ENCODE measurements at places on chromosomes 2 and 18.

DNA sequence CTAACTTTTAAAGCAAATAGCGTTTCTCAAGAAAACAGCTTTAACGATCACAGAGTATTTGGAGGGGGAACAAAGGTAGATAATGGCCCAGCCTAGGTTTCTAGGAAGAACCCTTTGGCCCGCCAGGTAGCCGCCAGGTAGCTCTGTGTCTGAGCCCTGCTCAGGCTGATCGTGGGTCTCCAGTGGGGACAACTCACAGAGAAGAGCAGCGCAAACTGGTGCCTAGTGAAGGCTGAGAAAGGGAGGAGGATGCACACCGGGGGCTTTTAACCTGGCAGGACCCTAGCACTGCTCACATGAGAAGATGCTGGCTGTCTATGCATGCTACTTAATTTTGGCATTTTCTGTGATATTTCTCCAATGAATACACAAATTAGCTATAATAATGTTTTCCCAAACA is 5.8 kb downstream of the NGEF start:
- DNase-seq = no peak

- DNase-seq = no peak
These were observed 214.1 kb upstream of the COPS8 start for GRCh38 chr2:236871500-236872001.

GRCh38 chr2:128450211-128451024 is 131.8 kb upstream of the HS6ST1 start:
- no peak for DNase-seq

- no peak for DNase-seq
These were observed 537.6 kb upstream of the CDH2 start for GRCh38 chr18:28714498-28714897.
